Inflammatory macrophage treated with lipopolysaccharide for 4 hours (primary cell): ENCODE measurements at places on chromosomes 7 and 10.
A peak's percentile ranks its signal among the peaks of the same experiment; 100 is the strongest.

GRCh38 chr10:123611876-123612275 is 54.3 kb upstream of the GPR26 start:
- DNase-seq, result no peak

- no peak for DNase-seq
Observed at GRCh38 chr10:51706225-51706624, 6.8 kb upstream of the CSTF2T start.

- DNase-seq, result no peak
Observed at GRCh38 chr7:734214-734613, 7.1 kb upstream of the PRKAR1B start.

GRCh38 chr10:23310404-23310803 is 34.2 kb downstream of the C10orf67 start:
- no peak for DNase-seq

DNA sequence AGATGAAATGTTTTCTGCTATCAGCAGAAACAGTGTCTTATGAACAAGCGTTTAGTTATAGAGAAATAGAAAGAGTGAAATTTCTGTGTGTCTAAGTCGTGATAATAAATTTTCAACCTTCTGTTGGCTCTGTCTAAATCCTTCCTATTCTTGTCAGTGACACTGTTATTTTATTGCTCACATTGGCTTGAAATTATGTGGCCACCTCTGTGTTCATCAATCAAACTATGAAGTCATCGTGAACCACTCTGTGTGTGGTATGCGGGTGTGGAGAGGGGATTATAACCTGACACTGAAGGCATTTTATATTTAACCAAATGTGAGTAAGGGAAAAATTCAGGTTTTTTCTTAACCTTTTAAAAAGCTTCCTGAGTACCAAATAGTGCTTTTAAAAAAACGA is 12.3 kb downstream of the AOAH start:
- no peak for DNase-seq

GRCh38 chr7:2567679-2568278 is 9.0 kb downstream of the IQCE start:
- peak; percentile 43 for DNase-seq

GRCh38 chr10:48475943-48476278 is 129.0 kb downstream of the ARHGAP22 start:
- no peak for DNase-seq

- no peak for DNase-seq
Observed at GRCh38 chr7:51251290-51251689, 65.3 kb downstream of the COBL start.

GRCh38 chr10:79248341-79249185 is 98.7 kb upstream of the PPIF start:
- DNase-seq, result peak; percentile 87

DNA sequence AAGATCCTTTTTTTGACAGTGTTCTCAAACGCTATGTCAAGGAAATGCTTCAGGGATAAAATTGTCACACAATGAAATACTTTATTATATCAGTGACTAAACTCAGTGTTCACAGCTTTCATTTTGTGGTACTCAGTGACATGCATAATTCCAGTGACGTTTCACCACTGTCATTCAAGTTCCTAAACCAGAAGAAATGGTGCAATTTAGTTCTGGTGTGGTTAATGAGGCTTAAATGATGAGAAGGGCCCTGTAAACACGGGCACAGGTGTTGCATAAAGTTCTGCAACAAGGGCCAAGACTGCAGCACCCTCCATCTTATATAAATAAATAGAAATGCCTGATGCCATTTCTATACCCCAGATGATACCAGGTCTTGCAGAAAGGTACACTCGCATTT is 1247.1 kb downstream of the GATA3 start:
- no peak for DNase-seq

DNA sequence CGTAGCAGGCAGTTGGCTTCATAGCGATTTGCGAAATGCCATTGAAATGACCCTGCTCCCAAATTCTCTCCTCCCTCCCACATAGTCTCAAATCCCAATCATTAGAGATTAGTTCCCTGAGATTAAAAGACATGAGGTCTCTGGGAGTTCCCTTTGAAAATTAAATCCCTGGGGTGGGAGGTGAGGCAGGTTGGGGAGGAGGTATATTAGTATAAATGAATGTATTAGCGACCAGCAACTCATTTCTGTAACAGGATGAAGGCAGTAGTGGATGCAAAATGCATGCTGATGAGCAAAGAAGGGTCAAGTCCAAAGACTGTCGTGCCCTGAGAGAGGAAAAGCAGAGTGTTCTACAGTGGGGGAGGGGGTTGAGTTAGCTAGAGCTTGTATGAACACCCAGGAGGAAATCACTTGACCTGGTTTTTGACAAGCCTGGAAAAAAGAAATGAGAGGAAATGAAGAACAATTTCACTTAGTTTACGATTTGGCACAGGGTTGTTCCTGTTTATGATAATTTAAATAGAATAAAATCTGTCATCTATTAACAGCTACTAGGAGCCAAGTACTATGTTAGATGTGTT is 79.6 kb upstream of the MTPN start:
- no peak for DNase-seq

- DNase-seq, result no peak
Observed at GRCh38 chr7:150453181-150453580, 2.8 kb downstream of the GIMAP8 start.

- DNase-seq, result no peak
Observed at GRCh38 chr7:20777377-20778062, 9.2 kb downstream of the SP8 start.

DNA sequence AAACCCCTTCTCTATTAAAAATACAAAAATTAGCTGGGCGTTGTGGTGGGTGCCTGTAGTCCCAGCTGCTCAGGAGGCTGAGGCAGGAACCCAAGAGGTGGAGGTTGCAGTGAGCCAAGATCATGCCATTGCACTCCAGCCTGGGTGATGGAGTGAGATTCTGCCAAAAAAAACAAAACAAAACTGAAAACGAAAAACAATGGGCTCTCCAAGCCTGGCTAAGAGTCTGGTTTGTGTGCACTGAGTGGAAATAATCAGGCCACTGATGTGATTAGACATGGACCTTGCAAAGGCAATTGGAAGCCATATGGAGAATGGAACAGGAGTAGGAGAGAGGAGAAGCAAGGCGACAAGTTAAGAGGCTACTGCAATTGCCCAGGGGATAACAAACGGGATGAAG is 60.1 kb upstream of the GSDME start:
- no peak for DNase-seq

- no peak for DNase-seq
Observed at GRCh38 chr7:127754457-127754856, 102.5 kb downstream of the SND1 start.

DNA sequence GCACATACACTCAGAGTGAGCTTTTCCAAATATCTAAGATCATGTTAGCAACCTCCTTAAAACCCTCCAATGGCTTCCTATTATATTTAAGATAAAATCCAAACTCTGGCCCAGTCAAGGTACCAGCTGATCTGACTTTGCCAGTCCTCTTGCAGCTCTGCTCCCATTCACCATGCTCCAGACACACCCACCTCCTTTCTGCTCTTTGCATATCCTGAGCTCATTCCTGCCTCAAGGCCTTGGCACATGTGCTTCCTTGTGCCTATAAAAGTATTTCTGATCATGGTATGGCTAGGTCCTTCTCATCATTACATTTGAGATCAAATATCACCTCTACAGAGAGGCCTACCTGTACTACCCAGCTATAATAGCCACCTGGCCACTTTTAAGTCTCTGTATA is 27.5 kb downstream of the XPNPEP1 start:
- DNase-seq, result no peak

DNA sequence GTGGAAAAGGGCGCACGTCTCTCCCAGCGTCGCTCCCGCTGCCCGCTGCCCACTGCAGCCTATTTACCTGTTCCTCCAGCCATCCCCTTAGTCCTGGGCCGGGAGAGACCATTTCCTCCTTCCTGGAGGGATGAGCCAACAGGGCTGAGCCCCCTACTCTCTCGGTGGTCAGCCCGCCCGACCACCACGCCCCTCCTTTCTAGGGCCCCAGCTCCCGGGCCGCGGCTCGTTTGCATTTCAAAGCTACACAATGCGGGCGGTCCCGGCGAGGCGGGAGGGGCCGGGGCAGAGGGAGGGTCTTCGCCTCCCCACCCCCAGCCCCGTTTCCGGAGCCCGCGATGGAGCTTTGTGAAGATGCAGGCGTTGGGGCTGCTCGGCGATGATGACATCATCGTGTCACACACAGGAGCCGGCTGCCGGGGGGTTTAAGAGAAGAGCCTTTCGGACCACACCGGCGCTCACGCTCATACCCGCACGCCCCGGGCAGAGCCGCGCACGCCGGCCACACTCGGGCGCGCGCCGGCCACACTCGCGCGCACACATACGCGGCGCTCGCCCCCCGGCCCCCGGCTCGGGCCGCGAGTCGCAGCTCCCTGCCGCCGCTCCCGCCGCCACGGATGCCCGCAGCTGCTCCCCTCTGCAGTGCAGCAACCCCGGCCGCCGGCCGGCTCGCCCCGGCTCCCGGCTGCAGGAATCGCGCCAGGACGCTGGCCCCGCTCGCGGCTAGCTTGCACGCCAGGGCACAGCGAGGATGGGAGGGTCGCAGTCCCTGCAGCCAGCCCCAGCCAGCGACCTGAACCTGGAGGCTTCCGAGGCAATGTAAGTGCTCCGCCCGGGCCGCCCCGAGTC is 107.7 kb upstream of the BTBD16 start:
- no peak for DNase-seq

DNA sequence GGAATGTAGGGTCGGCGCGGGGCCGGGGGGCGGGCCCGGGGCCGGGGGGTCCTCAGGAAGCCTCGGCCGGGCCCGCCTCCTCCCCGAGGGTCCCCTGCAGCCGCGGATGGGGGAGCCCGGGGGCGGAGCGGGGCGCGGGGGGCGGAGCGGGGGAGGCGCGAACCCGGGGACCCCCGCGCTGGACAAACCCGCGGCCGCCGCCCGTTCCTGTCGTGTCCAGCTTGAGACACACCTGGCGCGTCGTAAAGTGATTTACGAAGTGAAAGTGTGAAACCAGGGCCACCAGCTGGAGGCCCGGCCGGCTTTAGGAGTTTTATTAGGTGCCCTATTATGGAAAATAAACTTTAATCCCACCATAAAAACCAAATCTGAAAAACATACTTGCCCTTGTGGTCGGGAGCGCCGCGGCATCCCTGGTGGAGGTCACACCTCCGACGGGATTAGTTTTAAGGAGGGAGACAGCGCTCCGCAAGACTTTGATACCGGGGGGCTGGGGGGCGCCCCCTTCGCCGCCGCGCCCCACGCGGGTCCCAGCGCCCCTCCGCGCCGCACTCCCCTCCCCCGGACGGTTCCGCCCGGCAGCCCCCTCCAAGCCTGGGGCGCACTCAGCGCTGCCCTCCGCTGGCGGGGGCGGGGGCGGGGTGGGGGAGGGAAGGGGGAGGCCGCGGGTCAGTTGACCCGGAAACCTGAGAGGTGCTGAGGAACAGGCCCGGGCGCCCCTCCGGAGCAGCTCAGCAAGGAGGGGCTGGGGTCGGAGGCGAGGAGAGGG is 10.3 kb downstream of the MNX1 start:
- DNase-seq, result no peak

DNA sequence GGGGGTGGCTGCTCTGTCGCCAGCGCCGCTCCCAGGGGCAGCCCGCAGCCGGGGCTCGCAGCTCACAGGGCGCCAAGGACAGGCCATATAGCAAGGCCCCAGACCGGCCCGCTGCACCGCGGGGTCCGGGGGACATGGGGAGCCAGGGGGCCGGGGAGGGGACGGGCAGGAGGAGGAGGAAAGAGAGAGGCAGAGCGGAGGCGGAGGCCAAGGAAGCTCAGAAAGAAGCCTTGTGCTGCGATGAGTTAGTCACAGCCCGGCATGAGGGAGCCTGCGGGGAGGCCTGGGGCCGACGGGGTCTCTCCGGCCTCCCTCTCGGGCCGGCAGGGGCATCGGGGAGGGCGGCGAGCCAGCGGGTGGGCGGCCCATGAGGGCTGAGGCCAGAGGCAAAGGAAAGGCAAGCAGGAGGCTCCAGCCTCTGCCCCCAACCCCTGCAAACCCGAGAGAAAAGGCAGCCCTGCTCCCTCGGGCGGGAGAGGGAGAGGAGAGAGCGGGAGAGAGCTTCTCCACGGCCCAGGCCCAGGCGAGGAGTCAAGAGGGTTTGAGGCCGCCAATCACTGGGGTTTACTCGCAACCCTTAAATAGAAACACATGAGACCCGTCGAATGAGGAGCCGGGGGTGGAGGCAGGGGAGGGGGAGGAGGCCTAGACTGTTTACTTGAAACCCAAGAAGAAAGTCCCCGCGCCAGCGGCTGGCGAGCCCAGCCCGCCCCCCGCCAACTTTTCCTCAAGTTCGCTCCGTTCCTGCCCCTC is 167.9 kb downstream of the NEURL1 start:
- peak; percentile 32 for DNase-seq

DNA sequence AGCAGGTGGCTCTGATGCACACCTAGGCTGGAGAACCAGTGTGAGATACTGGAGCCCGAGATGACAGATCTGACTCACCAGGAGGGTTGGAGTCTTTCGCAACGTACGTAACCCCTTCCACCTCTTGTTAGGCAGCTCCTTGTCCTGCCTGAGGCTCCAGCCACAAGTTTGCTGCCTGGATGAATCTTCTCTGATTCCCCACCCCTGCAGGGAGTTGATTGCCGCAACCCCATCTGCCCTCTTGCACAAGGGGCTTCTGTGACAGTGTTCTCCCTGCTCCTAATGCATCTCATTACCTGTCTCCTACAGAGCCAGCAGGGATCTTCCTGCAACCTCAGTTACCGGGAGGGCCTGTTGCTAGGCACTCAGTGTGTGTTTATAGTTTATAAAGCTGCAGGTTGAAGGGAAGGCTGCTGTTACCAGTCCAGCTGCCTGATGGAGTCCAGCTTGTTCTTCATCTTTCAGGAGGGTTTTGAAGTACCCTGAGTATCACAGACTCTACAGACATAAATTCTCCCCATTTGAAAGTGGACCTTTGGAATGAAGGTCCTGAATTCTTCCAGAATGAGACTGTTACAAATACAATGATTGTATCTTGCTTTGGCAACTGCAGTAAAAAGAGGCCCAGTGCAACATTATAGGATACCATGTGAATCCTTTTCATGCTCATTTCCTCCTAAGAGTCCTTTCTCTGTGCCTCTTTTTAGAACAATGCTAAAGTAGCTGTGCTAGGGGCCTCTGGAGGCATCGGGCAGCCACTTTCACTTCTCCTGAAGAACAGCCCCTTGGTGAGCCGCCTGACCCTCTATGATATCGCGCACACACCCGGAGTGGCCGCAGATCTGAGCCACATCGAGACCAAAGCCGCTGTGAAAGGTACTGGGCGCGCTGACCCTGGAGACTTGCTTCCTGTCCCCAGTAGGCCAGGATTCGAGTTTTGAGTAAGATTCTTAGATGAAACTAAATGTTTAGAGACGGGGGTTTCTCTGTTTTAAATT is 6.5 kb downstream of the MDH2 start:
- DNase-seq, result no peak

GRCh38 chr7:91126762-91127161 is 137.5 kb upstream of the FZD1 start:
- DNase-seq, result no peak

- no peak for DNase-seq
Observed at GRCh38 chr10:108427146-108427545, 1262.6 kb upstream of the SORCS1 start.

GRCh38 chr7:55239406-55239805 is 125.7 kb upstream of the LANCL2 start:
- DNase-seq, result no peak
